ENCODE measurements at places on chromosomes 6 and 20.

- DNase-seq: peak; percentile 49
Measured at GRCh38 chr6:47440719-47441118, 36.9 kb upstream of the CD2AP start.

DNA sequence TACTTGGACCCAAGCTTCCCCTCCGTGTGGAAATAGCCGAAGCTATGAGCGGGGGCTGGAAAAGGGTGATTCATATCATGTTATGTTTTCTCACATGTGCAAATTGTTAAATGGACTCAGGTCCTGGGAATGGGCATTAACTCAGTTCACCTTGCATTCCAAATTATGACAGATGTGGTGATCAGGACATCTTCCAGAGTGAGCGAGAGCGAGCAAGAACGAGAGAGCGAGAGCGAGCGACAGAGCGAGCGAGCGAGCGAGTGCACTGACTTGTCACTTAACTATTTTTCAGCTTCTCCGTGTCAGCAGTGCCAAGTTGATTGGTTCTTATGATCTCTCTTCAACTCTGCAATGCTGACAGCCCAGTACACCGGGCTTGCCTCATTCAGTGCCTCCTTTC is 437.4 kb upstream of the NRSN1 start:
- DNase-seq: no peak

DNA sequence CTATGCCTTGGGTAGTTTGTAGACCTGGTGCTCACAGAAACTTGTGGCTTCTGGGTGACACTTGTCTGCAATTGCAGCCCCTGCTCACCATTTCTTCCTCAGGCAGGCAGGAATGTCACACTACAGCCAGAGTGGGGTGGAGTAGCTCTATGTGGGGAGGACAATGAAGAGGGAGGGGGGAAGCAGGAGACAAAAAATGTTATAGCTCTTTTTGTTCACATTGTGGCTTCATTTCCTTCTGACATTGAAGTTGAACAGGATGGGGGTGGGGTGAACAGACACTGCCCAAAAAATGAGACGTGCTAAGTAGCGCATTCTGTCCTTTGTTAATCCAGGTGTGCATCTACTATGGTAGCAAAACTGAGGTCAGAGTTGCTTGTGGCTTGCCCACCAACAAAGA is at the start of gene THEMIS:
TSS of gene THEMIS (minus strand) at position 124 of the 400 bp plus-strand sequence. CDS start 126 bp downstream, outside the sequence.
- no peak for DNase-seq

GRCh38 chr6:55868771-55869479 is 6.5 kb downstream of the BMP5 start:
- DNase-seq: peak; percentile 39

- DNase-seq: no peak
Measured at GRCh38 chr20:38671186-38671585, 53.1 kb upstream of the SLC32A1 start.

DNA sequence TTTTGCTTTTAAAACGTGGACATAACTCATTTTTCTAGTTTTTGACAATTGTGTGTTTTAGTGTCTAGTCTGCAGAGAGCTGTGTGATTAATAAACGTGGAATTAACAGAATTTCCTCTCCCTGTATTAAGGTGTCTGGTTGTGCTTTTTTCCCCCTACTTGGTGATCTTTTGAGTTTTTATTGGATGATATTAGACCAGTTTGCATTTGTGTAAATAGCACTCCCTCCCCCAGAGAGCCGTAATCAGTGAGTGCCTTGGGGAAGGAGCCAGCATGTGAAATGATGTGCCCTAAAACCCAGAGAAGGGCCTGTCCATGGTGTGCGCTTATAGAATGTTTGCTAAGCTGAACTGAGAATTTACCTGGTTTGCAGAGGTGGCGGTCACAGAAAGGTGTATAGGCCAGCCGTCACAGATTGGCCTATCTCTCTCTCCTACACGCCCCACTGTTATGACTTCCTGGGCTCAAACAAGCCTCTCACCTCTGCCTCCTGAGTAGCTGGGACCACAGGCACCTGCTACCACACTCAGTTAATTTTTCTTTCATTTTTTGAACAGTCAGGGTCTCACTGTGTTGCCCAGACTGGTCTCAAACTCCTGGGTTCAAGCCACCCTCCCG is 42.4 kb downstream of the ALDH5A1 start:
- no peak for DNase-seq

DNA sequence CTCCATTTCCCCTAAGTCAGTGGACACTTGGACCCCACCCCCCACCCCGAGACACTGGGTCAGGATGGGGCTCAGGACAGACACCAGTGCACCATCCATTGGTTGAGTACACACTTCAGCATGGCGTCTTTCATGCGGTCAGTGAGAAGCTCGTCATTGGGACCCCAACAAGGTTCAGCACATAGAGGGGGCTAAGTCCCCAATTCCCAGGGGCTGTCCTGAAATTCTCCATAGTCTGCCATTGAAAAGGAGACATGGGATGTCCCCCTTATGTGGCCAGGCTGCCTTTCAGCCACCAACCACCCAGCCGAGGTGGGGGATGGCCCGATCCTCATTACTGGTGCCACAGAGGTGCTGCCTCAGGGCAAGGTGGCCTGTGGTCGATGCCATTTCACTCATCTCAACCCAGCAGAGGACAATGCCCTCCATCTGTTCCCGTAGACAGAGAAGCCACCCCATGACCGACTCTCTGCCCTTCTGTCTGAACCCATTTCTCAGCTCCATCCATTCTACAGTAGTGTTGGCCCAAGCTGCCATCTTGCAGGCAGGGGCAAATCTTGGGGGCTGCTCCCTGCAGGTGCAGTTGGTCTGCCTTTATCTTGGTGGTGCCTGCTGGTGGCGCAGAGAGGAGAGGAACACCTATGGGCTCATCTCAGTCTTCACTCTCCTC is 37.4 kb downstream of the PRR18 start:
- no peak for DNase-seq

DNA sequence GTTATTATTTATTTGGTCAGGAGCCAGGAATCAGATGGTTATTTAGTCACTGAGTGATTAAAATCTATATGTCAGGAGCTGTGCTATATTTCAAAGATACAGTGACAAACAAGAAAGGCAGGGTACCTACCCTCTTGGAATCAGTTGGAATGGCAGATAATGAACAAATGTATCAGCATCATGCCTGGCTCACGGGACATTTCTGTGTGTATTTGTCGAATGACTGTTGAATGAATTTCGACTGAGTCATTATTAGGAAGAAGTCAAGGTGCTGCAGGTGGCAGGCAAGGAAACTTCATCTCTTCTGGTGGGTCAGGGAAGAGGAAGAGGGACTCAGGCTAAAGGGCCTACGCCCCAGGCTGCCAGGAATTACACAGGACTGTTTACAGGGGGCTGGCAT is 13.6 kb downstream of the PKIG start:
- no peak for DNase-seq

DNA sequence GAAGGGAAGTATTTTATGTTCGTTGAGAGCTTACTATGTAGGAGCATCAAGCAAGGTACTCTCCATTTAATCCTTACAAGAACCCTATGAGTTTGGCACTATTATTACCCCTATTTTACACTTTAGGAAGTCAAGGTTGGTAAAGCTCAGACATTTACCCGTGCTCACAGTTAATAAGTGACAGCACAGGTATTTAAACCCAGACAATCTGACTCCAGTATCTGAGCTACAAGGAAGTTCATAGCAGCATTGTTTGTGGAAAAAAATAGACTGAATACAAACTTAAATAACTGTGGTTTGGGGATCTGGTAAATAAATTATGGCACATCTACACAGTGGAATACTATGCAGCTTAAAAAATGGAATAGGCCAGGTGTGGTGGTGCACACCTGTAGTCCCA is 21.2 kb upstream of the GMNN start:
- DNase-seq: no peak

- peak; percentile 22 for DNase-seq
Measured at GRCh38 chr20:6623989-6624388, 143.5 kb upstream of the BMP2 start.

GRCh38 chr20:23608251-23608846 is 2.6 kb upstream of the CST9 start:
- no peak for DNase-seq

GRCh38 chr6:70667256-70667710 is 400 bp upstream of the SMAP1 start:
- no peak for DNase-seq

DNA sequence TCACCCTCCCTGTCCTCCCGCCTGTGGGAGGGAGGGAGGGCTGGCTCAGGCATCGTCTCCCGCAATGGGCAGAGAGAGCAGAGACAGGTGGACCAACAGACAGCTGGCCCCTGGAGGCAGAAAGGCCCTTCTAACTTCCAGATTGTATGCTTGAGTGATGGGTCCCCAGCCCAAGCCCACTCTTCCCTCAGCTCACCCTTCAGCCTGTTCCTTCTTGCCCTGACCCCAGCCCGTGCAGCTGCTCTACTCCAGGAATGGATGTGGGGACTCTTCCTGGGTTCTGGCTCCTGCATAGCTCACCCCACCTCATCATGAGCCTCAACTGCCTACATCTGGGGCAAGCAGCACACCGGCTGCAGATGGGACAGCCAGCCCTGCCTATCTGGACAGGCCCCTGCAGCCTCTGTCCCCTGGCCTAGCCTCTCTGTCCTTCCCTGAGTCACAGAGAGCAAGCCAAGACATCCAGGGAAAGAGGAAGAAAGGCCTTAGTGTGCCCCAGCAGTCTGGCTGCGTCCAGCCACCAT is 11.5 kb upstream of the SLC22A7 start:
- no peak for DNase-seq

DNA sequence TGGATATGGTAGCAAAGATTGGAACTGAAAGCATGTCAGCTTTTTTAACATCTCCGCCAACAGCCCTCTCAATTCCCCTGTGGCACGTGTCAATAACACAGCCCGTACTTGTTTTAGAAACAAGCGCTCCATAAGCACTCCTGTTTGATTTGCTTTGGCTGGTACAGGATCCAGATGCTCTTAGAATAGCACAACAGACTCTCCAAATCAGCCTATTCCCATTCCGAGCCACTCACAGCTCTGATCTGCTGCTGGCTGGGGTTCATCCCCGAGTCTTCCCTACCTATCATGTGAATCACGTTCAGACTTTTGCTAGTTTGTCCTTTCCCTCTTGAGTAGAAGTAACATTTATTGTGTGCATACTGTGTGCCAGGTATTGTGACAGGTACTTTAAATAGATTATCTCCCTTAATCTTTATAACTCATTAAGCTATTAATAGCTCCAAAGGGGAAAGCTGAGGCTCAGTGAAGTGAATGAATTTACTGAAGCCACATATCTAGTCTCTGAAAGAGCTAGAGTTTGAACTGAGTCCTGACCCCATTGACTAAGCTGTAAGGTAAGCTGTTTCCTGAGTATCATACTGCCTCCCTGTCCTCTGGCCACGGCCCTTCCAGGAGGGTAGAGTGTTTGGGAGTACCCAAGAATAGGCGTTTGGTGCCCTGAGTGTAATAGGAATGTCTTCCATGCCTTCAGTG is 46.7 kb downstream of the RALY start:
- no peak for DNase-seq

GRCh38 chr6:108254433-108255410 is 6.1 kb downstream of the SNX3 start:
- DNase-seq: no peak

GRCh38 chr6:116665464-116665863 is 3.1 kb downstream of the ZUP1 start:
- no peak for DNase-seq

DNA sequence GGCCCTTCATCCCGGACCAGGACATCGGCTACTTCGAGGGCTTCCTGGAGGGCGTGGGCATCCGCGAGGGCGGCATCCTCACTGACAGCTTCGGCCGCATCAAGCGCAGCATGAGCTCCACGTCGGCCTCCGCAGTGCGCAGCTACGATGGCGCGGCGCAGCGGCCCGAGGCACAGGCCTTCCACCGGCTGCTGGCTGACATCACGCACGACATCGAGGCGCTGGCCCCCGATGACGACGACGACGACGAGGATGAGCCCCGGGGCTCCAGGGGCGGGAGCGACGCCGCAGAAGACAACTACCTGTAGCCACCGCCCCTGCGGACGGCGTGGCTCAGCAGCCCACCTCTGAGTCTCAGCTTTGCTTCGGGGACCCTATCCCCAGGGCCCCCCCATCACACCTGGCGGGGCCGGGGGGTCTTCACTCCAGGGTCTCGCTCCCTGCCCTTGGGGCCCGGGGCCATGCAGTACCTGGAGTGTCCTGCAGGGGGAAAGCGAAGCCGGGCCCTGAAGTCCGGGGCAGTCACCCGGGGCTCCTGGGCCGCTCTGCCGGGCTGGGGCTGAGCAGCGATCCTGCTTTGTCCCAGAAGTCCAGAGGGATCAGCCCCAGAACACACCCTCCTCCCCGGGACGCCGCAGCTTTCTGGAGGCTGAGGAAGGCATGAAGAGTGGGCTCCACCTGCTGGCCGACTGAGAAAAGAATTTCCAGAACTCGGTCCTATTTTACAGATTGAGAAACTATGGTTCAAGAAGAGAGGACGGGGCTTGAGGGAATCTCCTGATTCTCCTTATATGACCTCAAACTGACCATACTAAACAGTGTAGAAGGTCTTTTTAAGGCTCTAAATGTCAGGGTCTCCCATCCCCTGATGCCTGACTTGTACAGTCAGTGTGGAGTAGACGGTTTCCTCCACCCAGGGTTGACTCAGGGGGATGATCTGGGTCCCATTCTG is 20.8 kb upstream of the HCK start:
- peak; percentile 69 for DNase-seq
